Neuronal stem cell (in vitro differentiated cells): ENCODE measurements at places on chromosomes 12 and 14.

DNA sequence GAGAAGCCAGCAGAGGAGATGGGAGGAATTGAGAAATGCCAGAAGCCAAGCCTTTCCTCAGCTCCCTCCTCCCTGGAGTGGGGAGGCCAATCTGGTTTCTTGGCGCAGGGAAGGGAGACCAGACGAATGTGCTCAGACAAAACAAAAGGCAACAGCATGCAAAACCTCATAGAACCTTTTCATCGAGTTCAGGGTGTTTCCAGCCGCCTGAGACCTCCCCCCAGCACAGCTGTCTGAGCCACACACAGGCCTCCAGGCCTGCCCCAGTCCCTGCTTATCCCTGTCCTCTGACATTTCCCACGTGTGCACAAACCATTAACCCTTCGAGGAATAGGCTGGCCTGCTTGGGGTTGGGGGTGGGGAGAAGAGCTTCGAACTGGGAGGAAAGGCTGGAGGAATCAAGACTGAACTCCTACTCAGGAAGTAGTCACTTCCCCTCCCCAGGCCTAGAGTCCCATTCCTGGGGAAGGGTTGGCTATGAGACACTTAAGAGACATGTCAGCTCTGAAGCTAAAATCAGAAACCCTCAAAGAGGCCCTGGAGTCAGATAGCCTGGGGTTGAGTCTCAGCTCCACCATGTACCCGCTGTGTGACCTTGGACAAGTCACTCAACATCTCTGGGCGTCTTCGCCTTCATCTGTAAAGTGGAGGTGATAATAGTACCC lies 10.7 kb downstream of the TBX3 start:
- DNase-seq, result peak; percentile 8

GRCh38 chr12:24360907-24361306 lies 411.4 kb upstream of the SOX5 start:
- DNase-seq, result no peak

DNA sequence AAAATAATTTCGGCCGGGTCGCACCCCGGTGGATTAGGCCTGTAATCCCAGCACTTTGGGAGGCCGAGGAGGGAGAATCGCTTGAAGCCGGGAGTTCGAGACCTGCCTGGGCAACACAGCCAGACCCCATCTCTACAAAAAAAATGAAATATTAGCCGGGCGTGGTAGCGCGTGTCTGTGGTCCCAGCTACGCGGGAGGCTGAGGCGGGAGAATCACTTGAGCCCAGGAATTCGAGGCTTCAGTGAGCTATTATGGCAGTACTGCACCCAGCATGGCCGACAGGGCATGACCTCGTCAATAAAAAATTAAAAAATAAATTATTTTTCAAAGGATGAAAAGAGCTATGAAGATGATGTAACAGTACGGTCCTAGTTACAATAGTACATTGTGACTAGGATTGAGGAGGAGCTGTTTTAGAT lies 523 bp downstream of the GTF2H3 start:
- DNase-seq, result no peak

DNA sequence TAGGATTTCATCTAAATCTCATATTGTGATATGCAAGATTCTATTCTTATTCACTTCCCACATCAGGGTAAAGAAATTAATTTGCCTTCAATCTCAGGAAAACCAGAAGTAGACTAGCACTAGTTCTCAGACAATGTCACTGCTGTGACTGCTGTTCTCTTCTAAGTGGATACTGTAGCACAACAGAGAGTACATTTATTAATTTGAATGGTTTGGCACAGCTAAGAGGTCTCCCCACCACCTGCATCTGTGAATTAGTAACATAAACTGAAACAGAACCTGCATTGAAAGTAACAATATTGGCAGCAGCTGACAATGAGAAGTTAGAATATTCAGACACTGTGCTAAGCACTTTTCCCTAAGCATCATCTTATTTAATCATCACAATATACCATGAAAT lies 253.1 kb downstream of the PDZRN4 start:
- no peak for DNase-seq

GRCh38 chr12:121874071-121874470 lies 14.5 kb upstream of the PSMD9 start:
- DNase-seq, result no peak

GRCh38 chr14:20855652-20856291 lies 35.4 kb upstream of the RNASE3 start:
- DNase-seq, result peak; percentile 43

DNA sequence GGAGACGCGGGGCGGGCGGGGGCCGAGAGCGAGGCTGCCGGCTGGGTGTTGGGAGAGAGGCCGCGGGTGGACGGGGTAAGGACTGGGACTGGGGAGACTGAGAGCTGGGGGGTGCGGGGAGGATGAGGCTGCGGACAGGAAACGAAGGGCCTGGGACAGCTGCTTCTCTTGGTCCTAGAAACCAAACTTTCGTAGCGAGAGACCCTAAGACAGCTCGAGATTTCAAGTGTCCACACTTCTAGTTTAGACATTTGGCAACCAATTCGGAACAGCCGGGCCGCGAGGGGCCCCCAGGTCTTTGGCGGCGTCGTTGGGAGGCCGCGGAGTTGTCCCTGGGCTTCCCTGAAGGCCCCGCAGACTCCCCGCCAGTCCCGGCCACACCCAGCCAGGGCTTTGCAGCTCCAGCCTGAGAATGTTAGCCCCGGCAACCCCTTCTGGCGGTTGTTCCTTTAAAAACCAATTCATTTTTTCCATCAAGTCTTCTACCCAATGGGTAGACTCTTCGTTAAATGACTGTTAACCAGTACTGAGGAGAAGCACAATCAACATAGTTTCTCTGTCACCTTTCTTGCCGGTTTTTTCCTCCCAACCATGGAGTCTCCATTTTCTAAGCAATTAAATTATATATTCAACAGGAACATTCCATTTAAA lies 11.5 kb downstream of the NKX2-1 start:
- DNase-seq, result no peak

GRCh38 chr14:71113376-71113775 lies 206.1 kb downstream of the PCNX1 start:
- DNase-seq, result no peak

- DNase-seq, result no peak
Observed at GRCh38 chr12:52320784-52321400, at the start of gene KRT83. Gene KRT83 (minus strand): TSS chr12:52321398. CDS start chr12:52321335, 63 bp downstream.

DNA sequence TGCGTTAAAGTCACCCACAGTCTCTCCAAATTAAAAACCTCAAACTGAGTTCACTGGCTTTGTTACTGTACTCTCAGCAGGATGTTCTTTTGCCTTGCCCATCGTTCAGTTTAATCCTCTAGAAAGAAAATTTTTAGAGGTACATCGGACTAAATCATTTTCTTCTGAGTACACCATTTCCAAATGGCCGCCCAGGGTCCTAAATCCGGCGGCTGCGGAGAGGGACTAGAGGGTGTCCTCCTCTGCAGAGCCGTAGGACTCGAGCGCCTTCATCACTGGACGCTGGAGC lies 1.4 kb downstream of the LIN7A start:
- DNase-seq, result no peak

GRCh38 chr14:36055052-36055378 lies 121.5 kb downstream of the PTCSC3 start:
- DNase-seq, result no peak

GRCh38 chr14:50410921-50411320 lies 14.2 kb upstream of the CDKL1 start:
- no peak for DNase-seq

DNA sequence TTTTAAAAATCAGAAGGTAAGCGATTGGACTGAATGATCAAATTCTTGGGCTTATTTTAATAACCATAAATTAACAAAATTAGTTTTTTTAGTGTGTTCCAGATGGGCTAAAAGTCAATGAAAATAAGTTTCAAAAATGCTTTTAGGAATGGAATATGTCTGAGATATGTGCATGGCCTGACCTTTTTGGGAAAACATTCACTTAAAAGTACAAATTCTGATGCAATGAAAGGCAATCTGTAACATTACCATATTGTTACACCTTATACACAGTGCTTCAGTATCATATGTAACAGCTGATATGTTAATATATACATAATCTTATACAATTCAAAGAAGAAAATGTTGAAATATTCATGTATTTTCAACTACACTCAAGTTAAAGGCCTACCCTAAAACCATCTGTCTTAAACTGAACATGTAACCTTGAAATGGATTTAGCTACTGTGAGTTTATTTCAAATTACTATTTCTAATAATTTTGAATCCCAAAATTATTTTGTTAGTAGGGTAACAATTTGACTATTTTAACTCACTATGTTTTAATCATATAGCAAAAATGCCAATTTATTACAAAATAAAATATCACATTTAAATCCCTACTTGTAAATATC lies 84.8 kb downstream of the EEA1 start:
- DNase-seq, result no peak

- no peak for DNase-seq
Observed at GRCh38 chr14:64279704-64280668, 14.2 kb downstream of the ESR2 start.

DNA sequence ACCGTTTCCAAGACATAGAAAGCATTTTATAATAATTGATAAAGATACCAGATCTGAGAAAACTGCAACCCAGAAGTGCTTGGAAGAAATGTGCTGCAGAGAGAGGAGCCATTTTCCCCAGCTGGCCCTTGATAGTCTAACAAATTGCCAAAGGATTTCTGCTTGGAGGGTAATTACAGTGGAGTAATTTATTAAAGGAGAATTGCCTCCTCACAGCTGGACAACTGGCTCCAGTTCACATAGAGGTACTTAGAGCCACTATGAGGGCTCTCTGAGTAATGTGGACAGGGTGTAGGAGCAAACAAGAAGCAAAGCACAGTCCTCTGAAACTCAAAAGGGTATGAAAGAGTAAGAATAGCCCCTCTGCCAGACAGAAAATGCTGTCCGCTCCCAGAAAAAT lies 335.6 kb downstream of the SYT1 start:
- DNase-seq, result no peak

- DNase-seq, result no peak
Observed at GRCh38 chr12:69052613-69053408, 119.8 kb upstream of the CPM start.

DNA sequence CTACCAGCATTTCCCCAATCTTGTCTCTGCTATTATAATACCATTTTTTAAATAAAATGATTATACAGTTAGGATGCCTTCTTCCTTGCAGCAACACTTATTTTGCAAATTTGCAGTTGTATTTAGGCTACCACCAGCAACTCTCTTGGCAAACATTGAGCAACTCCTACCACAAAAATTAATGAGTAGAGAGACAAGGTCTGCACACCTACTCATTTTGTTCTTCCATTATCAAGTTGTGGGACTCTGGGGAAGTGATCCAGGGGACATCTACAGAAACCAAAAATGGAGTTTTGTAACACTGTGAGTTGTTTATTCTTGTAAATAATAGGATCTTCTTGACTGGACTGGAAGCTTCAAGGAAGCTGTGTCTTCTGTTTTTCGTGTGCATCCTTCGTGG lies 38.6 kb downstream of the DGLUCY start:
- DNase-seq, result no peak

DNA sequence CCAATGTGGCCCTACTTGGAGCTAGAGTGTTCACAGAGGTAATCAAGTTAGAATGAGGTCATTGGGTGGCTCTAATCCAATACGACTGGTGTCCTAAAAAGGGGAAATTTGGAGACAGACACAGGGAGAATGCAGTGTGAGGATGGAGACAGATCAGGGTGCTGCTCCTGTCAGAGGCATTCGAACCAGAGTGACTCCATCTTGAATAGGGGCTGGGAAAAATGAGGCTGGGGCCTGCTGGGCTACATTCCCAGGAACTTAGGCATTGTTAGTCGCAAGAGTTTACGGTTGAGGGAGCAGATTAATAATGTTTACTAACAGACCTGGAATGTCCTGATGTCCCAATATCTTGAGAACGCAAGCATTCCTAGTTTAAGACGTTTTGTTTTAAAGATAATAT lies 20.2 kb downstream of the TNFAIP2 start:
- DNase-seq, result no peak

- no peak for DNase-seq
Observed at GRCh38 chr12:21775133-21775820, 771 bp upstream of the KCNJ8 start.

GRCh38 chr14:69996216-69996615 lies 117.0 kb downstream of the SMOC1 start:
- no peak for DNase-seq

DNA sequence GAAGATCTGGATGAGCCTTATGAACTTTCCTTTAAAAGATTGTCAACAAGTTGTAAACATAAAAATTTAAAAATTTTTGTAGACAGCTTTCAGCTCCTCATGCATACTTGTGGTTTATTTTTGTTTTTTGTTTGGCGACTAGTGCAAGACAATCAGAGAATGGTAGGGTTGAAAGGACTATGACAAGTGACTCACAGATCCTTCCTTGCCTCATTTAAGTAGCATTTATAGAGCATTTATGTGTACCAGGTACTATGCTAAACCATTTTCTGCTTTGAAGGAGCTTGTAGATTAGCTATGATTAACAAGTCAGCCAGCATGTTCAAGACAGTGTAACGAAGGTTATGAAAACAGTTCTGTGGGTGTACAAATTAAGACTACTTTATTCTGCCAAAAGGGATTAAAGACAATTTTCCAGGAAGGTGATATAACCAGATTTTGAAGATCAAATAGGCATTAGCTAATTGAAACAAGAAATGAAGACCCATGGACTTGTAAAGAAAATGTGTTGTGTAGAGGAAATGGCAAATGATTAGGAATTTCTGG lies 122.0 kb downstream of the PCNX1 start:
- no peak for DNase-seq

- no peak for DNase-seq
Observed at GRCh38 chr14:90820958-90821357, 4.7 kb upstream of the TTC7B start.

DNA sequence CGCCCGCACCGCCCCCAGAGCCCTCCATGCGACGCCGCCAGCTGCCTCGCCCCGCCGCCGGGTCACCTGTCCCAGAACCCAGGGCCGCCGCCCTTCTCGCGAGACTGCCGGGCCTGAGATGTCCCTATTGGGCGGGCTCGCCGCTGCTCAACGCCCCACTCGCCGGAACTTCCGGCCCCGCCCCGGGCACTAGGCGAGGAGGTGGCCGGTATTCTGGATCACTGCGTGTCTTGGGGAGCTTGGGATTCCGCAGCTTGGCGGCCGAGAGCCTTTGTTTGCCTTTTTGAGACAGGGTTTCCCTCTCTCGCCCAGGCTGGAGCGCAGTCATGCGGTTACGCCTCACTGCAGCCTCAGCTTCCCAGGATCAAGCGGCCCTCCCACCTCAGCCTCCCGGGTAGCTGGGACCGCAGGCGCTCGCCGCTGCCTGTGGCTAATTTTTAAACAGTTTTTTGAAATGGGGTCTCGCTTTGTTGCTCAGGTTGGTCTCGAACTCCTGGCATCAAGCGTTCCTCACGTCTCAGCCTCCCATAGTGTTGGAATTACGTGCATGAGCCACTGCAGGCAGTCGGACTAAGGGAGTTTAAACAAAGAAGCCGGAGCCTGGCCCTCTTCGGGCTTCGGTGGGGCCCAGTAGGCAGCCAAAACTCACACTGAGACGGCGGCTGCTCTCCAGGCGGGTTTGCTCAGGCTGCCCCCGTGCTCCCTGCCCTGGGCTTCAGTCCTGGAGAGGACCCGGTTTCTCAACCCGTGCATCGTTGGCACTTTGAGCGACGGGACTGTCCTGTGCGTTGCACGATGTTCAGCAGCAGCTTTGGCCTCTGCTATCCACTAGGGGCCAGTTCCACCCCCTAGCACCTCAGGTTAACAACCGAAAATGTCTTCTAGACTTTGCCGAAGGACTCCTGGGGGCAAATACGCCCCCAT lies at the start of gene SLC15A4:
SLC15A4 (minus strand) TSS at position 43 of the 924 bp plus-strand sequence; CDS start at position 28, 15 bp downstream.
- peak; percentile 91 for DNase-seq

- DNase-seq, result peak; percentile 61
Observed at GRCh38 chr14:105414456-105415371, 4.9 kb upstream of the MTA1 start.

GRCh38 chr14:67514203-67514607 lies 18.9 kb upstream of the PLEKHH1 start:
- no peak for DNase-seq
